ENCODE measurements at places on chromosomes 2 and 18. TPM values are rescaled to one million over a fixed set of nuclear protein-coding genes. Genes with fewer than 3 reads are reported as not detected.

DNA sequence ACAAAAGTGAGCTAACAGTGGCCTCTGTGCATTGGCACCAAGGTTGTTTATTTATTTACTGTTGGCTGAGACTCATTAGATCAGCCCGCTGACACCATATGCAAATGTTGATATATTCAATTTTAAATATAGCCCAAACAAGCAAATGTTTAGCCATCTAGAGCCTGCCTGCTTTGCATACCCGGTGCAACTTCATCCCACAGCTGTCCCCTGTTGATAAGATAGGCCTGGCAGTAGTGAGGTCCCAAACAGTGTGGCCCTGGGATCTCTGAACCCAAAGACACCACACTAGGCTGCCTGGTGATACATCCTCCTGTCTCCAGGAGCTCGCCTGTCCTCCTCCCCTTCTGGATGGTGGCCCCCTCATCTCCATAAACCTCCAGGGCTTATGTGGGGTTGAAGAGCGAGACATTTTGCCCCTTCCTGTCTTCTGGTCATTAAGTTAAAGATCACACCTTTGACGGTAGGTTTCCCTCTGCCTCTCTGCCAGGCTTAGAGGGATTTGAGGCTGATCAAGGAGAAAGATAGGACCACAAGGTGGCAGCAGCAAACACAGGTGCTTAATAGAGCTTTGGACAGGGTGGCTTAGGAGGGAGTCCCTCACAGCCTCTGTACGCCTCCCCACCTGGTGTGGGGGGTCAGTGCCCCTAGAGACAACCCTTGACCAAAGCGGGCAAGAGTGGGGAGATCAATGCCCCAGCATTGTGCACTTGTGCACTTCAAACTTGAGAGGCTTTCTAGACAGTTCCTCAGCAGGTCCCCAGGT is 23.7 kb upstream of the MYO5B start:
- no peak for DNase-seq
- H3K27ac ChIP-seq, result no peak overlapping the region
- H3K27me3 ChIP-seq, result peaks cover 27% of the 10 kb centered on the region
- no peaks in the 10 kb centered on the region for H3K4me1 ChIP-seq
- H3K36me3 ChIP-seq, result peaks cover 3% of the 10 kb centered on the region

DNA sequence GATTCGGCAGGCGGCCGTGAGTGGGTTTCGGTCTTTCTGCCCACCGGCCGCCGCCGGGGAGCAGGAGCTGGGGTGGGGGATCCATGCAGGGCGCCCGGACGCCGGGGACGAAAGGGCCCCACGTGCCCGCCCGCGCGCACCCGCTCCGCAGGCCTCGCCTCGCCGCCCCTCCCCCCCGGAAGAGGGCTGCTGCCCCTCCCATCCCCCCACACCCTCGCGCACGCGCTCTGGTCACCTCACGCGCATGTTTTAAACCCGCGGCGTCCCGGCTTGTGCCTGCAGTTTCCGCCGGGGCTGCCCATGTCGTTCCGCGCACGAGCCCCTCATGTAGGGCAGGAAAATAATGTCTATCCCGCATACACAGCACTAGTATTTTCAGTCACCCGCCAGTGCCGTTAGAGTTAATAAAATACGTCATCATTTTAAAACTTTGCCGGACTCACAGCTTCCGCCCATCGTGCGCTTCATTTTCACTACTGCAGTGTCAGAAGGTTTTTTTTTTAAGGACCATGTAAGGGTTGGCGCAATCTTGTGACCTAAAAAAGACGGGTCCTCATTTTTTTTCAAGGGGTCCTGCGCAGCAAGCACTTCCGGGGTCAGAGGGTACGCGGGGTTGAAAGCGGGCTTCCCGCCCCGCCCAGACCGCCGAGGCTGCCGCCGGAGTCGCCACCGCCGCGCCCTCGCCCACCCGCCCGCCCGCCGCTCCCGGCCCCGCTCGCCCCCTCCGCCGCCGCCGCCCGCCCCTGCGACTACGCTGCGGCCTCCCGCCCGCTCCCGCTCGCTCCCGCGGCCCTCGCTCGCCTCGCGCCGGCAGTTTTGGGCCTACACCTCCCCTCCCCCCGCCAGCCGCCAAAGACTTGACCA is at the start of gene PCBP1:
Gene PCBP1, plus strand, starts transcription at position 640 of the 864 bp plus-strand sequence. CDS start 267 bp downstream, outside the sequence.
- peaks cover 46% of the 10 kb centered on the region for H3K4me1 ChIP-seq
- peak within 1 kb of the TSS; percentile 100 for H3K27ac ChIP-seq
- peak; percentile 95 for DNase-seq
- H3K4me3 ChIP-seq, result peak within 1 kb of the TSS; percentile 92
- H3K36me3 ChIP-seq, result peaks cover 15% of the 10 kb centered on the region

GRCh38 chr18:67211646-67212045 is 304.9 kb downstream of the DSEL start:
- no peak for DNase-seq
- H3K36me3 ChIP-seq, result no peaks in the 10 kb centered on the region
- H3K27me3 ChIP-seq, result peaks cover 4% of the 10 kb centered on the region
- H3K4me3 ChIP-seq, result no peak overlapping the region

- no peak overlapping the region for H3K4me3 ChIP-seq
- no peaks in the 10 kb centered on the region for H3K27me3 ChIP-seq
- DNase-seq, result no peak
- H3K4me1 ChIP-seq, result peaks cover 9% of the 10 kb centered on the region
These were observed 8.9 kb upstream of the TWSG1 start for GRCh38 chr18:9325716-9326115.

- peak overlapping the region; percentile 90 for H3K27ac ChIP-seq
- H3K27me3 ChIP-seq, result no peaks in the 10 kb centered on the region
- peaks cover 65% of the 10 kb centered on the region for H3K4me1 ChIP-seq
These were observed 86.8 kb upstream of the UXS1 start for GRCh38 chr2:106280722-106281446.

- no peaks in the 10 kb centered on the region for H3K27me3 ChIP-seq
- H3K36me3 ChIP-seq, result no peaks in the 10 kb centered on the region
- DNase-seq, result no peak
- H3K4me1 ChIP-seq, result peaks cover 46% of the 10 kb centered on the region
- H3K4me3 ChIP-seq, result no peak overlapping the region
These were observed 389.9 kb downstream of the TNS1 start for GRCh38 chr2:217612920-217613319.

DNA sequence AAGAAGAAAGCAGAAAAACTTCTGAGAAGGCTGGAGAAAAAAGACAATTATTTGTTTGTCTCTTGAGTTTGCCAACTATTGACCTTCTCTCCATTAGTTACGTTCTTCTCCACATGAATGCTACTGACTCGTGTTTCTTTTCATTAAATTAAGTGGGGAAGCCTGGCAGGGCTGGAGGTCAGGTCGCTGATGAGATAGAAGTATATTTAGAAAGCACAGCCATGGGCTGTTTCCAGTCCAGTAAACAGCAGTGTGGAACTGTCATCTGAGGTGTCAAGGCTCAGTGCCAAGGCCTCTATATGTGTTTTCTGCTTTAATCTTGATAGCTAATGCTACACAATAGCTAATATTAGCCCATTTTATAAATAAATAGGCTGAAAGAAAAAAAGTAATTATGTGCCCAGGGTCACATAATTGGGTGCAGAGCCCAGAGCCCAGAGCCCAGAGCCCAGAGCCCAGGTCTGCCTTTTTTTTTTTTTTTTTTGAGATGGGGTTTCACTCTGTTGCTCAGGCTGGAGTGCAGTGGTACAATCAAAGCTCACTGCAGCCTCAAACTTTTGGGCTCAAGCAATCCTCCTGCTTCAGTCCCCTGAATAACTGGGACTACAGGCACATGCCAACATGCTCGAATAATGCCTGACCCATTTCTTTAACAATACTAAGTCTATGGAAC is 6.3 kb downstream of the MSGN1 start:
- H3K27me3 ChIP-seq, result peaks cover 14% of the 10 kb centered on the region
- H3K4me3 ChIP-seq, result no peak overlapping the region
- H3K27ac ChIP-seq, result no peak overlapping the region
- H3K4me1 ChIP-seq, result peaks cover 10% of the 10 kb centered on the region
- DNase-seq, result no peak

- H3K27ac ChIP-seq, result no peak overlapping the region
- no peaks in the 10 kb centered on the region for H3K27me3 ChIP-seq
- no peak overlapping the region for H3K4me3 ChIP-seq
- DNase-seq, result no peak
- peaks cover 18% of the 10 kb centered on the region for H3K4me1 ChIP-seq
- H3K36me3 ChIP-seq, result no peaks in the 10 kb centered on the region
These were observed 198.7 kb upstream of the MEIS1 start for GRCh38 chr2:66236067-66236685.

DNA sequence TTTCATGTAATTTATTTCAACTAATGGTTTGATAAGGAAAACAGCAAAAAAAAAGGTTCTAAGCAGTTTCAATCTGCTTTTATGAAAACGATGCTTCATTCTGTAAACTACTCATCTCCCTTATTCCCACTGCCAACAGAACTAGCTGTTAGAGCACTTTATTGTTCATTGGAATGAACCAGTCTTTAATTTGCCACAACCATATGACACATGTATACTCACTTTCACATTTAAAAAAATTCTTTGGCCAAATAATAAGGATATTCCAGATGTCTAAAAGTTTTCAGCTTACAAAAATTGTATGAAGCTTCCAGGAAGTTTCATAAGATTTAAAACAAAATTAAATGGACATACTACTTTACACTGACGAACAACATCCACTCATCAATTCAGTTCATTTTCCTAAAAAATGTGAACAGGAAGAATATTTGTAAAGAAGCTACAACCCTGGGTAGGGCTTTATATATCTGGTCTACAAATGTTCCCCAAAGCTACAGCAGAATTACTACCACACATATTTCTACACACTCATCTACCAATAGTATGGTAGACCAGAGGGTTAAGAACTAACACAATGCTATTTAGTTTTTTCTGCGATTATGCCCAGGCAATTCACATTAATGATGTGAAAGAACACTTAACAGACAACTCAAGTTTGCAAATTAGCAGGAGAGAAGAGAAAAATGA is 37.7 kb downstream of the ZNF521 start:
- DNase-seq, result no peak
- no peak overlapping the region for H3K27ac ChIP-seq
- H3K4me3 ChIP-seq, result no peak overlapping the region

DNA sequence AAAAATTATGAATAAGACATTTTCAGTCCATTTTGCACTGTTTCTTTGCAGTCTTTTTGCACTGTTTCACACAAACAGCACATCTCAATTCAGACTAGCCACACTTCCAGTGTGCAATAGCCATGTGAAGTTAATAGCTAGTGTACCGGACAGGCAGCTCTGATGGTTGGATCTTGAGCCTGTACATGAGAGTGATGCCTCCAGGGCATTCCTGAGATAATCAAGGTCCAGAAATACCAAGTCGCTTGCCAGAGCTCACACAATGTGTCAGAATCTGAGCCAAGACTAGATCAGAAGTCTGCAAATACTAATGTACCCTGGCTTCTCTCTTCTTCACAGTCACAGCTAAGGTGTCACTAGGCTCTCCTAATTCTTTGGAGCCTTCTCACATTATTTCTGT is 180.2 kb downstream of the OSR1 start:
- H3K4me3 ChIP-seq, result no peak overlapping the region
- H3K27ac ChIP-seq, result no peak overlapping the region
- no peak for DNase-seq

The SERPINE2 gene
- 48.6 TPM for total RNA-seq

The CASP10 gene
- 2.8 TPM for total RNA-seq

The TRABD2A gene
- 0.45 TPM for total RNA-seq

The MCFD2 gene
- total RNA-seq, result 81.9 TPM

The UGT1A5 gene
- not detected for total RNA-seq

The HOXD13 gene
- 0.63 TPM for total RNA-seq

The C2orf80 gene
- not detected for total RNA-seq

The EMILIN1 gene
- 179 TPM for total RNA-seq

The CERKL gene
- not detected for total RNA-seq

The PRKAG3 gene
- 2.9 TPM for total RNA-seq
